Naive thymus-derived CD8-positive, alpha-beta T cell (primary cell): ENCODE measurements at places on chromosomes 4 and X. TPM values are rescaled to one million over a fixed set of nuclear protein-coding genes. Genes with fewer than 3 reads are reported as not detected.
A peak's percentile ranks its signal among the peaks of the same experiment; 100 is the strongest.

Gene ZDHHC15
- total RNA-seq = 0.55 TPM

Gene SSX7
- total RNA-seq = not detected

Gene ZMYM3
- total RNA-seq = 35.3 TPM

GRCh38 chr4:95549246-95550114 is 707 bp upstream of the UNC5C start:
- peak overlapping the region; percentile 10 for H3K27ac ChIP-seq
- no peaks in the 10 kb centered on the region for H3K36me3 ChIP-seq
- peaks cover 20% of the 10 kb centered on the region for H3K4me1 ChIP-seq
- no peak for DNase-seq

DNA sequence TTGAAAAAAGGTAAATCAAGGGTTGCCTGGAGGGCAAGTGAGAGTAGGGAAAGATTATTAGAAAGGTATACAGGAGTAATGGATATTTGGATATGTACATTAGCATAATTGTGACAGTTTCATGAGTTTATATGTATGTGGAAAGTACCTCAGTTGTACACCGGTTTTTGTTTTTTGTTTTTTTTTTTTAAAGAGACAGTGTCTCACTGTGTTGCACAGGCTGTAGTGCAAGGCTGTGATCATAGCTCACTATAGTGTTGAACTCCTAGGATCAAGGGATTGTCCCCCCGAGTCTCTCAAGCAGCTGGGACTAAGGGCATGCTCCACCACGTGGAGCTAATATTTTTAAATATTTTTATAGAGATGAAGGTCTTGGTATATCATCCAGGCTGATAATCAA is 15.3 kb upstream of the HPGD start:
- H3K4me1 ChIP-seq = no peaks in the 10 kb centered on the region
- H3K4me3 ChIP-seq = no peak overlapping the region
- peaks cover 2% of the 10 kb centered on the region for H3K27me3 ChIP-seq
- H3K36me3 ChIP-seq = no peaks in the 10 kb centered on the region
- H3K27ac ChIP-seq = no peak overlapping the region
- no peak for DNase-seq

DNA sequence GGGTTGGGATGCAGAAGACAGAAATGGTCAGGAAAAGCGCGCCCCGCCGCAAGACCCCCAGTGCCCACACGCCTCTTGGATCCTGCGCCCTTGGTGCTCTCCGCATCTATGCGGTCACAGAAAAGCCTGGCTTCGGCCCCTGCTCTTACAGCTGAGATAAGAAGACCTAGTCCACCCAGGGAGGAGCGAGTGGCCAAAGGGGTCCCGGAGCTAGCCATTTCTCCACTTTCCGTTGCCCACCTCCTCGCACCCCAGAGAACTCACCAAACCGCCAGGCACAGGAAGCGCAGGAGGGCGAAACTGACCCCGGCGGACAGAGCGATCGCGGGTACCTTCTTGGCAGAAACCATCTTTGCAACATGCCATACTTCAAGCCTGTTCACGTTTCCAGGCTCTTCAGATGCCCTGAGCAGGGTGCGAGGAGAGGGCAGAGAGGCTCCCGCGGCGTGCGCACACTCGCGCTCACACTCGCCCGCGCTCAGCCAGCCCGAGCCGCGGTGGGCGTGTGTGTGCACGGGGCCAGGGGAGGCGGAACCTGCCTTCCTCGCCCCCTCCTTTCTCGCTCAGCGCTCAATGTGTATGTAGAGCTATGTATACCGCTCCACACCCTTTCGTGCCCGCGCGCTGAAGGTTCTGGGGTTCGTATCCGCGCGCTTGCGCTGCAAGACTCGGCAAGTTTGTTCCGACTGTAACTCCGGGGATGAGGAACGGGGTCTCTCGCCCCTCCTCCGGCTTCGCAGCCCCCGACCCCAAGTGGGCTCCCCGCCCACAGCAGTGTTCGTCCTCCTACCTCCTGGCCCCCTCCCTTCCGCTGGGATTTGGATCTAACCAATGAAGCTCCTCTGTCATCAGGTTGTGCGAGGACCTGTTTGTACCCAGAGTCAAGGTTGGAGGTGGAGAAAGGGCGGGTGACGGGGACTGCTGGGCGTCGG is at the start of gene GABRA4:
Gene GABRA4, minus strand, starts transcription at position 507 of the 932 bp plus-strand sequence. Its CDS starts 157 bp downstream, at position 350.
- H3K4me3 ChIP-seq = peak within 1 kb of the TSS; percentile 65
- no peak within 1 kb of the TSS for H3K27ac ChIP-seq
- DNase-seq = no peak
- no peaks in the 10 kb centered on the region for H3K36me3 ChIP-seq
- H3K4me1 ChIP-seq = peaks cover 29% of the 10 kb centered on the region

GRCh38 chr4:55272589-55272988 is 73.5 kb upstream of the SRD5A3 start:
- H3K4me3 ChIP-seq = no peak overlapping the region
- H3K27me3 ChIP-seq = peaks cover 5% of the 10 kb centered on the region
- DNase-seq = no peak
- H3K4me1 ChIP-seq = no peaks in the 10 kb centered on the region

GRCh38 chr4:83177182-83177581 is 62.7 kb upstream of the PLAC8 start:
- no peak overlapping the region for H3K27ac ChIP-seq
- H3K27me3 ChIP-seq = no peaks in the 10 kb centered on the region
- H3K4me1 ChIP-seq = peaks cover 65% of the 10 kb centered on the region
- no peak for DNase-seq
- no peaks in the 10 kb centered on the region for H3K36me3 ChIP-seq

DNA sequence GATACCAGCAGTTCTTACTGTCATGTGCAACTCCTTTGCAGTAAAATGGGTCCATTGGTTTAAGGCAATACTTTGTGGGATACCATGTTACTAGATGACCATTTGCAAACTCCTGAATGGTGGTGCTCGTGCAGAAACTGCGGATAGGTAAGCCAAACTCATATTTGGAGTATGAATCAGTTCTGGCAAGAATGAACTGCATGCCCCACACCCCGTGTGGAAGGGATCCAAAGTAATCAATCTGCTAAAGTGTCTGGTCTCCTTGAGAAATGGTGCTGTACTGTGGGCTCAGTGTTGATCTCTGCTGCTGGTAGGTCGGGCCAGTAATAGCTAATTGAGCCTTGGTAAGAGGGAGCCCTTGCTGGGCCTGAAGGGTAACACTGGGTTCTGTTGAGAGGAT is 4.2 kb upstream of the TAB3 start:
- H3K36me3 ChIP-seq = no peaks in the 10 kb centered on the region
- H3K4me1 ChIP-seq = peaks cover 5% of the 10 kb centered on the region
- no peak overlapping the region for H3K27ac ChIP-seq
- H3K27me3 ChIP-seq = no peaks in the 10 kb centered on the region

- H3K27me3 ChIP-seq = no peaks in the 10 kb centered on the region
- no peak for DNase-seq
- H3K4me3 ChIP-seq = no peak overlapping the region
- no peaks in the 10 kb centered on the region for H3K36me3 ChIP-seq
- H3K4me1 ChIP-seq = no peaks in the 10 kb centered on the region
Observed at GRCh38 chr4:137861682-137862081, 329.4 kb upstream of the PCDH18 start.

- H3K27ac ChIP-seq = no peak overlapping the region
- DNase-seq = no peak
- no peak overlapping the region for H3K4me3 ChIP-seq
- H3K4me1 ChIP-seq = peaks cover 10% of the 10 kb centered on the region
Observed at GRCh38 chr4:145723336-145723735, 43.4 kb downstream of the C4orf51 start.

DNA sequence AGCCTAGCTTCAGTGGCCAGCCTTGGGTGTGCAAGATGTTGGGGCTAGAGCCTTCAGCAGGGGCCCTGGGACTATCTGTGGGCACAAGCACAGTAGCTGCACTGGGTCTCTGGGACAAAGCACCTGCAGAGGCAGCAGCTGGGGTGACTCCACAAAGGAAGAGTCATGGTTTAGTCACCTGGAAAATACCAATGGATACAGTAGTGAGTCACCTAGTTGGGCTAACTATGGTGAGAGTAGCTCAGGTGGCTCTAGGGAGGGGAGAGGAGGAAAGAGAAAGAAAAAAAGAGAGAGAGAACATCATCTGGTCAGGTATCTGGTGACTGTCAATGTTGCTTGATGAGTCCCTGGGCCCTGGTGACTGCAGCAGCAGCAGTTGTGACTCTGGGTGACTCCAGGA is 72.9 kb upstream of the SPIN4 start:
- no peaks in the 10 kb centered on the region for H3K27me3 ChIP-seq
- no peak overlapping the region for H3K4me3 ChIP-seq
- DNase-seq = no peak
- H3K4me1 ChIP-seq = no peaks in the 10 kb centered on the region
- H3K36me3 ChIP-seq = peaks cover 17% of the 10 kb centered on the region
